ENCODE measurements at places on chromosomes 16 and 17.

DNA sequence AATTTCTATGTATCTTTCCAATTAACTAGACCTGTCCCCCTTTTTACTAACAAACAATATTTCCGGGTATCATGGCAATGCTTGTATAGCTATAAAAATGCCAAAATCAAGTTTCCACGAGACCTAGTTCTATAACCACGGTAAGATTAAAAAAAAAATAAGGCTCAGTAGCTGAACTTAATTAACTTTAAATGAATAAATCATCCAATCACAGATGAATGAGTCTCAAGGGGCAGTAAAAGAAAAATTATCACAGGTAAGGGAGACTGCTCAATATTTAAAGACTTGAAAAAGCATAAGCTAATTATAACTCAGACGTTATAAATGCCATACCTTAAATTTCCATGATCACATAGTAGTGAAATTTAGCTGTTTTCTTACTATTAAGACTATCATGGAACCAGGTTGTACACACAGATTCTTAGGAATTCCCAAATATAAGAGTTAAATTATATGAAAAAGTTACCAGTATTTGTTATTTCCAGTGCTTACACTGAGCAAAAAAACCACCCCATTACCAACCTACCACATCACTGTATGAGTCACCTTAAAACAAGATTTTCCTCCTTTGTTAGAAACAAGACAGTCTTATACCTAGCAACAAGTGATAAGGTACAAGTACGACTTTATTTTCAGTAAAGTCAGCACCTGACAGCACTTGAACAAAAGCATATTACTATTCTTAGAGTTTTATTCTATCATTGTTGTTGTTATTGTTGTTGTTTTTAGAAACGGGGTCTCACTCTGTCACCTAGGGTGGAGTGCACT is 20.6 kb downstream of the SSH2 start:
- no peak for DNase-seq

- DNase-seq: no peak
Observed at GRCh38 chr16:69465083-69465721, 40.8 kb downstream of the CYB5B start.

DNA sequence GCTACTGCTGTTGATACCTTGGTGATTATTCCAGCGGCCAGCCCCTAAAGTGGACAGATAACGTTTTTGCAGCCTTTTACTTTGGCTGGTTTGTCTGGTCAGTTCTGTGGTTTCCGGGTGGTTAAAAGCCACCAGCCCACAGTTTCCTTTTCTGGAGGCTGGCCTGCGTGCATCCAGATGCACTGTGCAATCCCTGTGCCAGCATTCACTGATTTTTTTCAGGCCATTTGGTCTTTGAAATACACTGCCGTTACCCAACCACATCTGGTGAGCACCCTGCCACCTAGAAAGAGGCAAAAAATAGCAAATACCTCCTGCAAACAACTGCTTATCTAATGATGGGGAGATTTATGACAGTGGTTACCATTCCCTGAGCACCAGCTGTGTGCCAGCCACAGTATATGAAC is 797 bp downstream of the NUDT7 start:
- DNase-seq: peak; percentile 6

- DNase-seq: no peak
Observed at GRCh38 chr17:887551-888209, 91.9 kb downstream of the NXN start.

- DNase-seq: no peak
Observed at GRCh38 chr16:57577691-57578224, 35.3 kb downstream of the ADGRG5 start.

DNA sequence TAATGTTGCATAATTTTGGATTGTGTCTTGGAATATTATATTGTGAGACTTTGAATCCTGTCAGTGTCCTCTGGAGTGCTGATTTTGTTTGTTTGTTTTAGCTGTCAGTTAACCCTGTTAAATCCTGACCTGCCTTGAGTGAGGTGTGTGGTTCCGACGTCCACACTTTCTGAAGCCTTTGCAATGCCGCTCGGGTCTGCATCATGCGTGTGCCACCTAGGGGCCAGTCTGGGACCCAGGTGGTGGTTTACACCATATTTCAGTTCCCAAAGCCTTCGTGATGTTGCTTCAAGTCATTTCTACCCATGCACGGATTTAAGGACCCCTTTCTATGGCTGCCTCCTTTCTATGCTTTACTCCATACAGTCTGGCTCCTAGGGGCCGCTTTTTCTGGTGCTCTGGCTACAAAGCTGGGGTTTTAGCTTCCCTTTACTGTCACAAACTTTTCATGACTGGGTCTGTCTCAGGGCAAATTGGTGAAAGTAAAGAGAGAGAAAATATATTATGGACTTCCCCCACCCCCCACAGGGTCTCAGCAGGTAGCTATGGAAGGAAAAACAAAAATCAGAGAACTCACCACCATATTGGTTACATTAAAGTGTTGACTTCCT is 11.4 kb upstream of the OR4D1 start:
- DNase-seq: no peak

GRCh38 chr17:9228408-9229159 is 207.3 kb downstream of the NTN1 start:
- no peak for DNase-seq

- no peak for DNase-seq
Observed at GRCh38 chr17:37779554-37779953, 34.7 kb upstream of the HNF1B start.

GRCh38 chr16:50550035-50550434 is 1.8 kb downstream of the NKD1 start:
- DNase-seq: no peak

- no peak for DNase-seq
Observed at GRCh38 chr17:78266231-78266631, 34.8 kb downstream of the TMEM235 start.

DNA sequence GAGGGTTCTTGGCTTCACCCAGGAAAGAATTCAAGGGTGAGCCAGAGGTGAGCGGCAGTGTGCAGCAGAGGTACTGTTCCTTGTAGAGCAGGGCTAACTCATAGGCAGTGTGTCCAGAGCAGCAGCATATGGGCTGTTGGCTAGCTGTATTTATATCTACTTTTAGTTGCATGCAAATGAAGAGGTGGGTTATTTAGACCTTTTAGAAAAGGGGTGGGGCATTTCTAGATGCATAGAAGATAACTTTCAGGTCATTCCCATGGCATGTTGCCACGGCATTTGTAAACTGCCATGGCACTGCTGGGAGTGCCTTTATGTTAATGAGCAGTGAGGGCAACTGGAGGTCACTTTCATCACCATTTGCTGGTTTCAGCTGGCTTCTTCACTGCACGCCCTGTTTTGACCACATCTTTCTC is 141.0 kb downstream of the STX8 start:
- DNase-seq: no peak

DNA sequence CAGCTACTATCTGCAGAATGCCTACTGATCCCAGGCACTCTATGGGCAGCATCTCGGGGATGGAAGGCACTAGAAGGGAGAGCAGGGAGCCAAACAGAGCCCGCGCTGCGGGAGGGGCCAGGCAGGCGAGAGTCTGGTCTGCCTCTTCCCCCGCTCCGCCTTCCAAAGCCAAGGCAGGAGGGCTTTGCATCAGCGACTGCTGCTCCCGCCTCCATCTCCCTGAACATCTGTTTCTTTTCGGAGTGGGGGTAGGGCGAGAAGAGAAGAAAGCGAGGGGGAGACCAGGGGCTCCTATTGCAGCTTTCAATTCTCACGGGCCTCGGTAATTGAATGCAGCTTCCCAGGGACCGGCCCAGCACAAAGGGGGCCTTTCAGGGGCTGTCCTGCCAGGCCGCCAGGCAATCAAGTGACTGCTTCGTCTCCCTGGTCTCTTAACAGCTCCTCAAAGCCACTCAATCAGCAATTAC is 31.4 kb upstream of the CDC42EP4 start:
- peak; percentile 46 for DNase-seq

DNA sequence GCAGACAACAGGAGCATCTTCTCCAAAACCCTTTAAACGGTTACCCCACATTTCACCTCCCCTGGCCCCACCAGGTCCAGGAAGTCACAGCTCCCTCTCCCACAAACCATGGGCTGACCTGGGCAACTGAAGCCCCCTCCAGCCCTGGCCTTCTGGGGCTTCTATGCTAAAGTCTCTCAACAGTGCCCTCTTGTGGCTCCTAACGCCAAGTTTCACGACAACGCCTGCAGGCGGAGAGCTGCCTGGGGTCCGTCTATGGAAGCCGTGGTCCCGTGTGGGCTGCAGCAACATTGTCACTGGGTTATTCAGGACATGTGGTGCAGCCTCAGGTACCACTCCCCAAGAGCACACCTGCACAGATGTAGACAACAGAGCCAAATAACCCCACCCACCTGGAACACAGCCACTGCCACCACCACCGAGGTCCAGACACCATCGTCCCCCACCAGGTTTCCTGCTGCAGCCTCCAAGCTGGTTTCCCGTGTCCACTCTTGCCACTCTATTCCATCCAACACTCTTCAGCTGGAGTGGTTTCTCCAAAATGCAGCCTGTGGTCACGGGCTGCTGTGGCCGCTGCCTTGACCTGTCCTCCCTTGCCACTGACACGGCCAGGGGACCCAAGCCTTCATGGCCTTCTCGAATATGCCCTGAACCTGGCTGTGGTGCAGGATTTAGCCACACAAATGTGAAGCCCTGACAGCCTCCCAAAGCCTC is 19.1 kb downstream of the C16orf95 start:
- DNase-seq: no peak

DNA sequence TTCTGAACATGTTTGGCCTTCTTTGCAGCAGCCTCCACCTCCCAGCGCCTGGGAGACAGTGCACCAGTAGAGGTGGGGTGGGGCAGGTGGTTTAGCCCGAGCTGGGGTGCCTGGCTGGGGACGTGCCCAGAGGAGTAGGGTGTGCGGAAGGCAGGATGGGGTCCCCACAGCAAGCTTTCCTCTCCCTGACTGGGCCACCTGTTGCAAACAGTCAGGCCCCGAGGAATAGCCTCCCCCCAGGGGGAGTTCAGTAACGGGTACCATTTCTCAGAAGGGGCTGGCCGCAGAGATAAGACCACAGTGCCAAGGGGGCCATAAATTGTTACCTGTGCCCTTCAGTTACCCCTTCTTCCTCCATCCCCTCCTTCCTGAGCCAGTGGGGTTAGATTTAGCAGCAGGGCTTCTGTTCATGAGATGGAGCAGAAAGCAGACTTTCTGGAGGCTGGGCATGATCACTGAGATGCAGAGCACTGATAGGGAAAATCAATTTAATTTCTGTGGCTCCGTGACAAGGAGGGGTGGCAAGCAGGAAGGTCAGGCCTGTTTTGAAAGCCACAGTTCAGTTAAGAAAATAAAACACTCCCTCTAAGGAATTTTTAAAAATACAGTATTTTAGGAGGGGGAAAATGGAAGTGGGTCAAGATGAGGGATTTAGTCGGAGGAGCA is 181.9 kb downstream of the MSI2 start:
- no peak for DNase-seq

- no peak for DNase-seq
Observed at GRCh38 chr17:7041607-7042500, 2.0 kb downstream of the SLC16A11 start.

DNA sequence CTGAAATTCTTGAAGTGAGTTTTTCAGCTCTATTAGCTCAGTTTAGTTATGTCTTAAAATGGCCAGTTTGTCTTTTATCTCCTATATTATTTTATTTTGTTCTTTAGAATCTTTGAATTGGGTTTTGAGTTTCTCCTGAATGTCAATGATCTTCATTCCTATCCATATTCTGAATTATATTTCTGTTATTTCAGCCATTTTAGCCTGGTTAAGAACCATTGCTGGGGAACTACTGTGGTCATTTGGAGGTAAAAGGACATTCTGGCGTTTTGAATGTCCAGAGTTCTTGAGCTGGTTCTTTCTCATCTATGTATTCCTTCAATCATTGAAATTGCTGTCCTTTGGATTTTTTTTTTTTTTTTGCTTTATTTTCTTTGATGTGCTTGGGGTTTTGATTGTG is 203.9 kb upstream of the HS3ST4 start:
- DNase-seq: no peak

GRCh38 chr16:4904942-4905615 is 31.9 kb downstream of the PPL start:
- no peak for DNase-seq

GRCh38 chr16:85983606-85984230 is 84.8 kb downstream of the IRF8 start:
- DNase-seq: no peak

- DNase-seq: no peak
Observed at GRCh38 chr17:60557805-60558204, 31.8 kb upstream of the APPBP2 start.

- DNase-seq: no peak
Observed at GRCh38 chr17:2319051-2319450, 15.3 kb downstream of the SRR start.

- DNase-seq: no peak
Observed at GRCh38 chr17:65531256-65532100, 30.0 kb downstream of the AXIN2 start.

- no peak for DNase-seq
Observed at GRCh38 chr17:3988297-3989040, 24.2 kb upstream of the ATP2A3 start.

DNA sequence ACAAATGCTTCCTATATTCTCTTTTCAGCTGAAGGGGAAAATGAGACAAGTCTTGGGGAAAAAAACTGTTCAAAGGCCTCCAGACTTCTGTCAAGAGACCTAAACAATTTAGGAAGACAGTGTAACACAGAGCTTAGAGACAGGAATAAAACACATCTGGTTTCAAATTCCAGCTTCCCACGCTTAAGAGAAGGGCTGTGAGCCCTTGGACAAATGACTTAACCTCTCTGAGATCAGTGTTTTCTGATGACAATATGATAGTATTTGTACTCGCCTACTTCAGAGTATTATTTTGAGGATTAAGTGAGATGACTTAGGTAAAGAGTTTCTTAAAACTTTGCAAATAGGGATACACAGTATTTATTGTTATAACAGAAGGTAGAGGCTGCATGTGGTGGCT is 29.5 kb downstream of the SMURF2 start:
- no peak for DNase-seq

DNA sequence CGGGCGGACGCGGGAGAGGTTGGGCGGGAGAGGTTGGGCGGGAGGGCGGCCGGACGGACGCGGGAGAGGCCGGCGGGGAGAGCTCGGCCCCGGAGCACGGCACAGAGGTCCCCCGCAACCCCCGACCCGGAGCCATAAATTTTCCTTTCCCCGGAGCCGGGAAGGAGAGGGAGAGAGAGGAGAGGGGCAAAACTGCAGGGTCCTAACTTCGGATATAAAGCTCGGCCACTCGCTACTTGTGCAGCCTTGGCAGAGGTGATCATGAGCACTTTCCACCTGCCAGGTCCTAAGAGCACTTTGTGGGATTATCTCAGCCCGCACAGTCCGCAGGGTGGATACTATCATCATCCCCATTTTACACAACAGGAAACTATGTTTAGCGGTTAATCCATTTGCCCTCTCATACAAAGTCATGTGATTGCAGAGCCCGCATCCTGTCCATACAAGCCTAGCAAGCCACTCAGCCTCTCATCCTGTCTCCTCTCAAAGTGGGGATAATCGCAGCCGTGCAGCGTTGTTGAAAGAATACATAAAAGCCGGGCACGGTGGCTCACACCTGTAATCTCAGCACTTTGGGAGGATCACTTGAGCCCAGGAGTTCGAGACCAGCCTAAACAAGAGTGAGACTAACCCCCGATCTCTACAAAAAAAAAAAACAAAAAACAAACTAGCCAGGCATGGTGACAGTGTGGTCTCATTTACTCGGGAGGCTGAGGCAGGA is 780 bp upstream of the DCAKD start:
- DNase-seq: no peak

GRCh38 chr17:75847614-75848522 is 3.7 kb upstream of the UNC13D start:
- DNase-seq: no peak

All from hypothalamus (tissue), 51 donors.